NCI-H345 (cell line): ENCODE measurements at places on chromosomes 6 and 20.

- no peak for DNase-seq
Observed at GRCh38 chr6:56282391-56282790, 35.0 kb upstream of the COL21A1 start.

DNA sequence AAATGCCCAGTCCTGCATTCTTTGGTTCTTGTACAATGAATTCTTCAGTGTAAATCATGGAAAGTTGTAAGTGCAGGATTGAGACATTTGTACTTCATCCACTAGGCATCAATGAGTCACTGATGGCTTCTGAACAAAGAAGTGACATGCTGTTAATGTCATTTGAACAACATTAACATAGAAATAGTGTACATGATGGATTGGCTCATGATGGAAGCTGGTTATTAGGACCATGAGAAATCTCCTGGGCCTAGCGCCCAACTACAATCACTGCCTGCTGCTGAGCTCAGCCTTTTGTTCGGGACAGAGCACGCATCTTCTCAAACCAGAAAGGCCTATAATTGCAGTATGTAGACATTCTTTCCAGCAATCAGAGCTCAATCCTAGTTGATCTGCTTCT lies 316.8 kb upstream of the TSHZ2 start:
- DNase-seq: no peak

GRCh38 chr6:22413681-22414311 lies 117.0 kb upstream of the PRL start:
- DNase-seq: no peak

GRCh38 chr6:144159742-144160141 lies 9.4 kb downstream of the STX11 start:
- DNase-seq: no peak

DNA sequence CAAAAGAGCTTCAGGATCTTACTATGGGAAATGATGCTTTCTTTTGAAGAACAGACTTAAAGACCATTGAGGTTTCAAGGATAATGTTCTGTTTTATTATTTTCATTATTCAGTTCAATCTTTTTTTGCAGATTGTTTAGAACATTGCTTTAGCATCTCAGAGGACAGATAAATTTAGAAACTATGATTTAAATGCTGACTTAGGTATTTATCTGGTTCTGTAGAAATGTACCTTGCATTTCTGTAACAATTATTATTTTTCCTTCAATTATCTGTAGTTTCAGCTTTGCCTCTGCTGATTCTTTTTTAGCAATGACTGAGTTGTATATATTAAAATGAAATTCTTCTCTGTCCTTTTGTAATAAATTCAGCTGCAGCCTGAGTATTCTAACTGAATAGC lies 205.4 kb upstream of the PCSK2 start:
- DNase-seq: no peak

GRCh38 chr6:31321820-31322219 lies 35.2 kb downstream of the HLA-B start:
- no peak for DNase-seq

DNA sequence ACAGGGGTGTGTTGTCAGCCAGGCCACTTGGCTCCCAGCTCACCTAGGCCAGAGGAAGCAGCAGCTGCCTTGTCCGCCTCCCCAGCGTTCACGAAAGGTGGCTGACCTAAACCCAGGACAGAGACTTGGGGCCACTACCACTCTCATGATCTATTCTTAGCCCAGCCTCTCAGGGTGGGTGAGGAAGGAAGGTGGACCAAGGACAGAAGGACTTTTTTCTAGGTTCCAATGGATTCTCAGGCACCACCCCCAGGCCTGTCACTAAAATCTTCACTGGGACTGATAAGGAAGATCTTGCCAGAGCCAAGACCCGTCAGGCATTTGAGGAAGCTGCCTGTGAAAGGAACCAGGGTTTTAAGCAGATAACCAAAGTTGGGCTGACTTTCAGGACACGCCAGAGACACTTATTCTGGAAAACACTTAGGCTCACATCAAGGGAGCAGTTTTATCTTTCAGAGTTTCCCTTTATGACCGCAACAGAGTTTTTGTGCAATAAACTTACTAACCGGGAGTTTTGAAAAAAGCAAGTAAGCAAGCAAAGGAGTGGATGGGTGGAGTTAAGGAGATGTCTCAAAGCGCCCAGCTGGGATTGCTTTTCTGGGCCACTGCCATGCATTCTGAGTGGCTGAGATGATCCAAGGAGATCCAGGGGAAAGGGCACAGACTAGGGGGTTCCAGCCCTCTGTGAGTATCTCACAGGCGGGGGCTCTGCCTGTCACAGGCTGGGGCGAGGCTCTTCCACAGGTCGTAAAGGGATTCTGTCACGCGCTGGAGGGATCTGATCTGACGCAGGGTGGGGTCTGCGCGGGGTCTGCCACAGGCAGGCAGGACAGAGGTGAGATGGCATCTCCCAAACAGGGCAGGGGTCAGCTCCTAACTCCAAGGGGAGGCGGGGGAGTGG lies 989 bp downstream of the FITM2 start:
- no peak for DNase-seq

- no peak for DNase-seq
Observed at GRCh38 chr20:4113615-4114603, 98.6 kb upstream of the RNF24 start.

GRCh38 chr20:59633656-59634251 lies 29.4 kb downstream of the PHACTR3 start:
- DNase-seq: no peak

DNA sequence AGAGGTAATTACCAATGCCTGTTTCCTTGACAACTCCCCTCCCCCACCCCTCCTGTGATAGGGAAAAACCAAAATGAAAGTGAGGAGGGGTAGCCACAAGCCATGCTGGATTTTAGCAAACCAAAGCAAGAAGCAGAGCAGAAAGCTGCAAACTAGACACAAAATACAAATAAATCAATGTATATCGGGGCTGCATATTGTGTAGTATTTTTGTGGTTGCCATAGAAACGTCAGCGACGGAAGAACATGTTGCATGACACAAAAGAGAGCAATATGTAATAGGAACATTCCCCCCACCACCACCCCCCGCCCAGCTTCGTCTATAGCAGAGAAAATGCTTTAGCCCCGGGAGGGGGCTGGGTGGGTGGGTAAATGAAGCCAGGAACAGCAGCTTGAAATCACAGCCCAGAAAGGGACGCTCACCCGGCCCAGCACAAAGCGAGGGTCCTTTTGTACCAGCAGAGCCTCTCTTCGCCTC lies 548 bp downstream of the AGPAT4 start:
- DNase-seq: peak; percentile 46

- DNase-seq: no peak
Observed at GRCh38 chr6:170047823-170048222, 243.1 kb downstream of the DLL1 start.

DNA sequence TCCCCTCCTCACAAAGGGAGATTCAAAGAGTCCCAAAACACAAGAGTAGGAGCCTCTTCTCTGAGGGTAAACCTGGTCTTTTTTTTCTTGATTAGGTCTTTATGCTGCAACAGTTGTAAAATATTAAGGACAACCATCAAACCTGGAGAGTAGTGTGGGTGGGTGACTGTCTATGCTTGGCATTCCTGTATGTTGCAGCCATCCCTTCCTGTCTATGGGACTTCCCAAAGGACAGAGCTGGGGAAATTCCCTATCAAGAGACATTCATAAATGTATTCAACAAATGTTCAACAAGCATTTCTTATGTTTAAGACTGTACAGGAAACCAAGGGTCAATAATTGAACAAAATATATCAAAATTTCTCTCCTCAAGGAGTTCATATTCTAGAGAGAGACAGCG lies 5.5 kb downstream of the BTN2A2 start:
- DNase-seq: no peak

GRCh38 chr6:73452107-73452461 lies at the start of gene CGAS:
Gene CGAS (minus strand): TSS chr6:73452297. CDS start chr6:73452181, 116 bp downstream.
- DNase-seq: no peak
